ENCODE measurements at places on chromosomes 2 and 18.

DNA sequence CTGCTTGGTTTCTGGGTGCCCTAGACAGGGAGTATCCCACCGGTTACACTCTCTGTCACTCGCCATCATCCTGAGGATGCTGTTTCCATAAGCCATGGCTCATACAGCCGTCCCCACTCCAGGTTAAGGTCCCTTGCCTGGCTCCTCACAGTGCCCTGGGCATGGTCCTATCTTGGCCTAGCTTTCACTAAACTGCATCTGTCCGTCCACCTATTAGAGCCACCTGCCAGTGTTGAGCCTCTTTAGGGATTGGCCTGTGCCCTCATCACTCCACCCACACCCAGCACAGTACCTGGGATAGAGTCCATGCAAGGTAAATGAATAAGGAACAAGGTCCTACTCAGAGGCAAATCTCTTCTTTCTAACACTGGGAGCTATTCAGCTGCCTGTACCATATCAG, 320.1 kb downstream of the GBX2 start:
- DNase-seq: no peak

DNA sequence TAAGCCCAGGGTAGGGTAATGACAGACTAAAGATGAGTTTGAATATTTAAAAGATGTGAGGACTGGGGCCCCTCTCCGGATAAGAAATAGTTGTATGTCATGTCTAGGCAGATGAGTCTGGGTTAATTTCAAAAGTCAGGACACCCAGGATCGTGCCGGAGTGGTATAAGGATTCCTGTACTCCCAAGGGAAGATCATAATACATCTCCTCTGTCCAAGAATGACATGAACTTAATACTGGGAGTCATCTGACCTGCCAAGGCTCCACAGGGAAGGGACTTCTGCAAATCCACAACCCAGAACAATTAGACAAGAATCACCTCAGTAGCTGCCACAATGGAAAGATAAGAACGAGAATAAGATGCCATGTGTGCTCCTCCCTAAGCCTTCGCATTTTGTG, 17.1 kb downstream of the RPRM start:
- DNase-seq: no peak

- DNase-seq: no peak
Observed at GRCh38 chr18:30658306-30658705, 384.2 kb downstream of the DSC3 start.

DNA sequence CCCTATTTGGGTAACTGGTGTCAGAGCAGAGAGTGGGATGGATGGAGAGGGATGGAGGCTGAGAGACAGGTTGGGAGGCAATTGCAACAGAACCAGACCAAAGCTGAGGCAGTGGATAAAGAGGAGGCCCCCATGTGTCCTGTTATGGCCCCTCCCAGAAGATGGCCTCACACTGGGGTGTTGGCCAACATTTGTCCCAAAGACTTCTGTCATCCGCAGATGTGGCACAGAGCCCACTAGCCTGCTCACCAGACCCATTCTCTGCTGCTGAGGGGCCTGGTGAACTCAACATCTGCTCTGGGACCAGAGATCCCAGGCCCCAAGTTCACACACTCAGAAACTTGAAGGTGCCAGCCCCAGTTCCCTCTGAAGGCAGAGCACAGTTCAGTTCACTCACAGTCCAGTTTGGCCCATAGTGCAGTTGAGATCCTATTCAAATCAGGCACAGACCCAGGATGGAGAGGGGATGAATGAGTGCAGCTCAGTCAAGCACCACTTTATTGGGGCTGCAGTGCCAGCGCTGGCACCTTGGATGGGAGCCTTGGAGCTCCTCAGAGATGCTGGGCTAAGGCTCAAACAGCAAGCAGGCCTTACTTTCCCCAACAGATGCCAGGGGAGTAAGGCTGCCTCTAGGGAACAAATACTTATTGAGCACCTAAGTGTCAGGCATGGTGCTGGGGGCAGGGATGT, 189.2 kb downstream of the ZBTB7C start:
- no peak for DNase-seq

DNA sequence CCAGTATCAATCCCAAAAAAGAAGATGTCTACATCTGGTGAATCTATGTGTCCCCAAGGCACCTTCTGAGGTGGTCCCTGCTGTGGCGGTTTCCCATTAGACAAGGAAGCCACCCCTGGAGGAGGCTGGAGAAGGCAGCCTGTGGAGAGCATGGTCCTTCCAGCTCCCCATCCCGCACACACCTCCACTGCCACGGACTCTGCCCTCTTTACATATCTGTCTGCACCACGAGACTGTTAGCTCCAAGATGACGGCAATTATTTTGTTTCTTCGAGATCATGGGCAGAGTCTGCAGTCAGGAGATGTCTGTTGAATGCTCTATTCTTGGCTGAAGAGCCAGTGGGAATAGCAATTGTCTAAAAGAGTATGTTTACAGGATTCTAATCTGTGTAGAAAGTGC, 132.0 kb downstream of the OSR1 start:
- no peak for DNase-seq

- no peak for DNase-seq
Observed at GRCh38 chr2:17592731-17593409, 52.4 kb downstream of the VSNL1 start.

DNA sequence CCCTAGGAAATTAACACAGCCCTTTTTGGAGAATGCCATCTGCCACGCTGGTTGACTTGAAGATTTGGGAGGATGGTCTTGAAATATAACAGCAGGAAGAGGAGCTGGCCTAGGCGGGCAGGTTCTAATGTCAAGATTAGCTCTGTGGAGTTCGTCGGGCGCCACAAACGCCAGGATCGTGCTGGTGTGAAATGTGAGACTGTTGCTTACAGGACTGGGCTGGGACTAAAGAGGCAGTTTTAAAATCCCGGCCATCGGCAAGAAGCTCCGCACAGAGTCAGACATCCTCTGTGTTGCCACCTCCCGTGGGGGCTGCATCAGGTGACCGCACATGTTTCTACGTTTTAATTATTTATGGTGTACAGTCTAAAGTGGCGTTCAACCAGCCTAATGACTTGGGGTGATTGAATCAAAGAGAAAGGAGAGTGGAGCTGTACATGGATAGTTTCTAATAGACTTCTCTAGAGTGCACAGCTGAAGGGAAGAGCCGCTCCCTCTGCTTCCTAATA, 99.4 kb upstream of the BCL11A start:
- no peak for DNase-seq

- no peak for DNase-seq
Observed at GRCh38 chr2:196131949-196132925, 39.1 kb downstream of the STK17B start.

GRCh38 chr2:29841386-29842004, 79.9 kb downstream of the ALK start:
- DNase-seq: no peak

- DNase-seq: no peak
Observed at GRCh38 chr2:100765481-100765880, 54.5 kb upstream of the NPAS2 start.

DNA sequence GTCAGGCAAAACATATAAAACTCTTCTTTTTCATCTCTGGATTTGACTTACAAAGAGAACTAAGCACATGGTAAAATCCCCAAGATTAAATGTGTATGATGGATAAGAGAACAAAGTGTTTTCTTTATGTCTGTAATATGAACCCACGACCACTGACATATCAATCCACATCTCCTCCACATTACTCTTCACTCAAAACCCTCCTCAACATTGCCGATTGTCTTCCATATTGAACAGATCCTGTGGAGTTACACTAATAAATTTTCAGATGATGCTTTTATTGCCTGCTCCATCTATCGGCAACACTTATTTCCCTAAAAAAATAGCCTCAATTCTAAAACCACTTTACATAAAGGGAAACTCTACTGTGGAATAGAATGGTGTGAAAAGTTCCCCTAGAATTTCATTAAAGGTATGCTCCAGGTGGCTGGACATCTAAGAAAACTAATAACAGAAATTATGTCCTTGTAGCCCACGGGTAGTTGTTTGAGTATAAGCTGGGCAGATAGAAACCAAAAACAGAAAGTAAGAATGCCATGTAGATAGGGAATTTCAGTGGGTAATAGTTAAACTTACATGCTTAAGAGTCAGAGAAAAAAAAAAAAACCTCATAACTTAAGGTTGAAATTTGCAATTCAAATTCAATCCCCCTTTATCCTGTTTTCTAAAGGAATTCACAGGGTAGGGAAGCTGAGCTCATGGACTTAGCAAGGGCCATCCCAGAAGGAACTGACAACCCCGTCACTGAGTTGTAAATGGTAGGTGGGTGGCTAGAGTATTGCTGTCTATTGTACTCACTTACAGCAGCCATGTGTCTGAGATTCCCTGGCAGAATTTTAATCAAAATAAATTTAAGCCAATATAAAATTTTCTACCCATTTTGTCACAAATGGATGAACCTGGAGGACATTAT, 305.4 kb upstream of the LYPD1 start:
- no peak for DNase-seq

DNA sequence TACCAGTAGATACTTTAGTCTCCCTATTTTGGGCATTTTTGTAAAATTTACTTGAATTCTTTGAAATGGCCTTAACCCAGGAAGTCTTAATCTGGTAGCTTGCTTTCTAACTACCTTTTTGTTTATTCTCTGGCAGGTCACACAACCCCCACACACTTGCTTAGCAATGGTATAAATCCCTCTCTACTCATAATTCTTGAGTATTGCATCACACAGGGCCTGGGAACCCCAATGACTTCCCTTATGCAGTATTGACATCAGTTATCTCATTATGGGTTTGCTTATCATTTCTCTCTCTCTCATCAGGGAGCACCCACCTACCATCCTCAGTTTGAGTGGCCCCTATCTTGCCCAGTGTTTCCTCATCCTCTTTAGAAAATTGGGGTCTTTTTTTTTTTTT, 207.1 kb downstream of the KCNS3 start:
- no peak for DNase-seq

DNA sequence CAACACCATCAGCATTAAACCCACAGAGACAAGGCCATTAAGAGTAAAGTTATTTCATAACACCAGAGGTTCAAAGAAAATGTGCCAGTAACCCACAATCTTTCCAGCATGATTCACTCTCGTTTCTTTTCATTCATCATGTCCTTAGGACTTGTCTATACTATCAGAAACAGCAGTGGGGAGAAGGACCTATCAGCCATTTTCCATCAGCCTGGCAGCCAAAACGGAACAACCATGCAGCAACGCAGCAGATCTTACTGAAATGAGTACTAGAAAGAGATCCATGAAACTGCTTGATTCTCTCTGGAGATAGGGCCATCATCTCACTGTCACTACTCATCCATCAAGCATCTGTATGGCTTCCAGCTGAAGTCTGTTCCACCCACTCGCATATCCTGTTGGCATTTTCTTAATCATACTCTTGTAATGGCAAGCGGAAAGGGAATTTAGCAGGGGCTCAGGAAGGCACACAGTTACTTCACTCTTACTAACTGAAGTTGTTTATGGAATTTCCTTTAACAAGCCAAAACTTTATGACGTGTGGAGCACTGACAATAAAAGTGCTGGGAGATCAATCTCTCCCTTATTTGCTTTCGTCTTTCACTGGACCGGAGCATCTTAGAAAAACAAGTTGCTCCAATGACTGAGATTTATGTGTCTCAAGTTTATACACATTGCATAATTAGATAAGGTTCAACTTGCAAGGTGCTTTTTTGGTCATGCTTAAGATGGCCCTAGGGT, 69.7 kb downstream of the EPHA4 start:
- DNase-seq: no peak

- DNase-seq: no peak
Observed at GRCh38 chr18:12376034-12376753, 833 bp downstream of the AFG3L2 start.

- DNase-seq: no peak
Observed at GRCh38 chr18:70423988-70424387, 135.1 kb downstream of the SOCS6 start.

GRCh38 chr2:186558512-186559276, 31.2 kb upstream of the ITGAV start:
- no peak for DNase-seq

GRCh38 chr2:226790431-226790830, 9.2 kb downstream of the IRS1 start:
- no peak for DNase-seq

GRCh38 chr18:35888329-35888728, 84.2 kb upstream of the RMP24 start:
- DNase-seq: no peak

DNA sequence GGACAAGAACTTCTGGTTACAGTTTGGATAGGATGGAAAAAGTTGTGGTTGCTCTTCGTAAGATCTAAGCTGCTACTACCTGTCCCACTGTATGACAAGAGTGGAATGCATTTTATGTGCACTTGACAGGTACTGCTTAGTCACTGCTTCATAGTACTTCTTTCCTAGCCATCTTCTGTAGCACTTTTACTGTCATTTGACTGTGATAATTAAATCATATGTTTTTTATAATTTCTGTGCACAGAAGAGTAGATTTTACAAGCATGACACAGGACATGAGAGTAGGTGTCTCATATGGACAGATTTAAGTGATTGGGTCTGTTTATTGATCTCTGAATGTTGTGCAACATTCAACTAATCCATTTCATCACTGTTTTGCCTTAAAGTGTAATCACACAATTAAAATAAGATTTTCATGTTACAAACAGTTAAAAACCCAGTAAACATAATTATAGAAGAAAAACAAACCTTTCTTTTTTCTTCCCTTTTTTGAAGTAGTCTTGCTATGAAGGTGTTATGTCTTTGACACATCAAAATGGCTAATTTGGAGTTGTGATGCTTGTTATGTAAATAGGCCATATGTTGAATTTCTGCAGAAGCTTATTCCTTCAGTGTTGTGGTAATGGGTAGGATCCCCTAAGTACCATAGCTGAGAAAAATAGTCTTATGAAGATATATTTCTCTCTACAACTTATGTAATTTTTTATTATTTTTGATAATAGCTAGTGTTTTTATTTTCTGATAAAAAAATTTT, 3.0 kb downstream of the SPATS2L start:
- DNase-seq: no peak

DNA sequence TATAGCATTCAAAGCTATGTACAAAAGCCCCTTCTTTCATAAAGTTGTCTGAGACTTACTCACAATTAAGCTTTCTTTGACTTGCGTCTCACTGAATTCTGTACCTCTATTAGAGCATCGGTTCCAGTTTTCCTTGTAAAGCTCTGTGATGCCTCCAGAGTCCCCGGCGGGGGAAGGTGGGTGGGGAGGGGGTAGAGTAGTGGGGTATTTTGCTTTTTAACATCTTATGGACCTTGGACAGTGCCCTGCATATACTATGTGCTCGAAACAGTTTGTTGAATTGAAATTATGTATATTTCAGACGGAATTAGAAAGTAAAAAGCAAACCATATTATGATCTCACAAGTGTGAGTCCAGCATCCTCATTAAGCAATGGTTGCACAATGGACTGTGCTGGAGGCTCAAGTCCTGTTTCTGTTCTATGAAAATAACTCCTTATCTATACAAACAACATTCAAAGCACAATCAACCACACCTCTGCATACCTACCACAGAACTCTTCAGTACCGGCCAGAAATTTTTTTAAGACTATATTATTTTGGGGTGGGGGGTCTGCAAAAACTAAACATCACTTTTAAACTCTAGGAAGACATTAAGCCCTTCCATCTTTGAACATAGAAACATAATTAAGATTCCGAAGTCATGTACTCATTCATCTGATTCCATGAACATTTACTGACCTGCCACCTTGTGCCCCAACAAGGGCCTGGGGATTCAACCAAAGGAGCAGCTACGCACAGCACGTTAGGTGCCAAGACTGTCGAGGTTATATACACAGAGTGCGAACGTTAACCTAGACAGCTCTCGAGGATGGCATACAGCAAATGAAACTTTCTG, 908 bp downstream of the STAT1 start:
- no peak for DNase-seq

Data from sciatic nerve (tissue), 2 donors.